ENCODE measurements at places on chromosomes 4 and X.

GRCh38 chr4:65139998-65140397 lies 530.3 kb downstream of the EPHA5 start:
- no peak for DNase-seq

GRCh38 chrX:16212024-16212423 lies 44.7 kb downstream of the MAGEB17 start:
- no peak for DNase-seq

DNA sequence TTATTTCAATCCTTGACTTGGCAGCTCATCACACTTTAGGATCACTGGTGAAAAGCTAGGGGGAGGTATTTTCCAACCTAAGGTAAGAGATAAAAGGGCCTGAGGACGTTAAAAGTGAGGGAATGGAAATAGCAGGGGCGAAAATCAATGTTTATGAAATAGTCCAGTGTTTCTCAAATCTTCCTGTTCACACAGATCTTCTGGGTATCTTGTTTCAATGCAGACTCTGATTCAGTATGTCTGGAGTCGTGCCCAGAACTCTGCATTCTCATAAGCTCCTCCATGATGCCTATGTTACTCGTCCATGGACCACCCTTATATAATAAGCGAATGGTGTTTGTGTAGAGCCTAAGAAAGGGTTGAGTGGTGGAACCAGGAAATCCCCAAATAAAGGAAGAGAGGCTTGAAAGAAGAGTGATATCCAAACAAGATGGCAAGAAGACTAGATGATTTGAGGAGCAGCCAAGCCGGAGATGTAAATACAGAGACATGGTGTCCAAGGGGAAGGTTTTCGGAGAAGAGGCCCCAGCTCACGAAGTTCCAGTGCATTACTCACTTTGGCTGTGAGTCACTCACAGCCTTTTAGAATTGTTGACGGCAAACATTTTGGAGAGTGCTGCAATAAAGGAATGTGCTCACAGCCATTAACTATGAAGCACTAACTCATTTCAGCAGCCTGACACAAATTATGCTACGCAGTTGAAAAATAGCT lies 215.6 kb upstream of the PPARGC1A start:
- DNase-seq: no peak

- no peak for DNase-seq
Observed at GRCh38 chr4:53608242-53608641, 17.0 kb upstream of the LNX1 start.

DNA sequence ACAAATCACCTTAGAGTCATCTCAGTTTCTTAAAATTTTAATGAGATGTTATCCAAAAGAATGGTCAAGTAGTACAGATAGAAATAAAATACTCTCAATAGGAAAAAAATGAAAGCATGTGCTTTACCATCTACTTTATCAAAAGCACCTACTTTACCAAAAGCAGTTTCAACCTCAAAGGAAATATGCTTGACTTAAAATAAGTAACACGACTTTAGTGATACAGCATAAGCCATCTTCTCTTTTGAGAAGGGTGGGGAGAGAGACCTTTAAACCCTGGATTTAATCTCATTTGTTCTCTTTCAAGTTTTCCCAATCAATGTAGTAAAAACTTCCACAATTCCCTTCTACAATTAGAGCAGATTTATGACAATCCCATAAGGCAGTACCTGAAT lies 26.5 kb downstream of the OTUD4 start:
- DNase-seq: no peak

GRCh38 chr4:2829933-2830451 lies 13.7 kb upstream of the ADD1 start:
- DNase-seq: no peak

GRCh38 chrX:79511799-79512198 lies 144.7 kb upstream of the ITM2A start:
- DNase-seq: no peak

DNA sequence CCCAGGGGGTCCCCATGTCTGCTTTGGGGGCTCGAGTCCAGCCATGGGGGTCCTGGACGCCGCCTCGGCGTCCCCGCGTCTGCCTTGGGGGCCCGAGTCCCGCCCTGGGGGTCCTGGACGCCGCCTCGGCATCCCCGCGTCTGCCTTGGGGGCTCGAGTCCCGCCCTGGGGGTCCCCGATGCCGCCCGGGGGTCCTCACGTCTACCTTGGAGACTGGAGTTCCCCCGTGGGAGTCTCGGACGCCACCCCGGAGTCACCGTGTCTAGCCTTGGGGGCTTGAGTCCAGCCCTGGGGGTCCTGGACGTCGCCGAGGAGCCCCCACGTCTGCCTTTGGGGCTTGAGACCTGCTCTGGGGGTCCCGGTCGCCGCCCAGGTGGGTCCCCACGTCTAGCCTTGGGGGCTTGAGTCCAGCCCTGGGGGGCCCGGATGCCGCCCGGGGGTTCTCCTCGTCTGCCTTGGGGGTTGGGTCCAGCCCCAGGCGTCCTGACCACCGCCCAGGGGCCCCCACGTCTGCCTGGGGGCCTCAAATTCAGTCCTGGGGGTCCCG lies 1.1 kb upstream of the GTPBP6 start:
- DNase-seq: no peak

Data from NCI-H2107 (cell line).